ENCODE measurements at places on chromosomes 2 and 18.

DNA sequence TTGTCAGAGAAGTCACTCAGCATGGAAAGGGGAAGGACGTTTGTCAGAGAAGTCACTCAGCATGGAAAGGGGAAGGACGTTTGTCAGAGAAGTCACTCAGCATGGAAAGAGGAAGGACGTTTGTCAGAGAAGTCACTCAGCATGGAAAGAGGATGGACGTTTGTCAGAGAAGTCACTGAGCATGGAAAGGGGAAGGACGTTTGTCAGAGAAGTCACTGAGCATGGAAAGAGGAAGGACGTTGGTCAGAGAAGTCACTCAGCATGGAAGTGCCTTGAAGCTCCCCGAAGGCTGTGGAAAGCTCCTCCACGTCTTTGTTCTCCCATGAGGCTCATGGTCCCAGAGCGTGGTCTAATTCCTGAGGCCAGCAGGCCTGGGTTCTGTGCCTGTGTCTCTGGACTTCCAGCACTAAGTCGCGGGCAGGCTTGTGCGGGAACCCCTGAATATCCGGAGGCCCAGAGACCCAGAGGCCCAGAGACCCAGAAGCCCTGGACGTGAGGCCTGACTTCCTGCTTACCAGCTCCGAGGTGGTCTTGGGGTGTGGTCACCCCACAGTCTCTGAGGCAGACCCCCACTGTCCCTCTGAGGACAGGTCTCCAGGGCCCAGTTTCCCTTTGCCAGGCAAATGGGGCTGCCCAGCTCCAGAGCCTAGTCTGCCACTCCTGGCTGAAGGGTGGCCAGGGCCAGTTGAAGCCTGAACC is 70.4 kb upstream of the TWIST2 start:
- DNase-seq = peak; percentile 1

DNA sequence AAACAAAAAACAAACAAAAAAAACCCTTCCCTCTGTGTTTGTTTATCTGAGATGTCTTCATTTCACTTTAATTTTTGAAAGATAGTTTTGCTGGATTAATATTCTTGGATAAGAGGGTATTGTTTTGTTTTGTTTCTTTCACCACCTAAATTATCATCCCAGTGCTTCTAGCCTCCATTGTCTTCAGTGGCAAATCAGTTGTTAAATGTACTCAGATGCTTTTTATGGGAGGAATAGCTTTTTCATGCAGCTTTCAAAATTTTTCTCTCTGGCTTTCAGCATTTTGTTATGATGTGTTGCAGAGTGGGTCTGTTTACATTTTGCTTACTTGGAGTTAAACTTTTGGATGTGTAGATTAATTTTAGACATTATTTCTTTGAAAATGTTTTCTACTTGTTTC is 203.5 kb upstream of the DCC start:
- DNase-seq = no peak

DNA sequence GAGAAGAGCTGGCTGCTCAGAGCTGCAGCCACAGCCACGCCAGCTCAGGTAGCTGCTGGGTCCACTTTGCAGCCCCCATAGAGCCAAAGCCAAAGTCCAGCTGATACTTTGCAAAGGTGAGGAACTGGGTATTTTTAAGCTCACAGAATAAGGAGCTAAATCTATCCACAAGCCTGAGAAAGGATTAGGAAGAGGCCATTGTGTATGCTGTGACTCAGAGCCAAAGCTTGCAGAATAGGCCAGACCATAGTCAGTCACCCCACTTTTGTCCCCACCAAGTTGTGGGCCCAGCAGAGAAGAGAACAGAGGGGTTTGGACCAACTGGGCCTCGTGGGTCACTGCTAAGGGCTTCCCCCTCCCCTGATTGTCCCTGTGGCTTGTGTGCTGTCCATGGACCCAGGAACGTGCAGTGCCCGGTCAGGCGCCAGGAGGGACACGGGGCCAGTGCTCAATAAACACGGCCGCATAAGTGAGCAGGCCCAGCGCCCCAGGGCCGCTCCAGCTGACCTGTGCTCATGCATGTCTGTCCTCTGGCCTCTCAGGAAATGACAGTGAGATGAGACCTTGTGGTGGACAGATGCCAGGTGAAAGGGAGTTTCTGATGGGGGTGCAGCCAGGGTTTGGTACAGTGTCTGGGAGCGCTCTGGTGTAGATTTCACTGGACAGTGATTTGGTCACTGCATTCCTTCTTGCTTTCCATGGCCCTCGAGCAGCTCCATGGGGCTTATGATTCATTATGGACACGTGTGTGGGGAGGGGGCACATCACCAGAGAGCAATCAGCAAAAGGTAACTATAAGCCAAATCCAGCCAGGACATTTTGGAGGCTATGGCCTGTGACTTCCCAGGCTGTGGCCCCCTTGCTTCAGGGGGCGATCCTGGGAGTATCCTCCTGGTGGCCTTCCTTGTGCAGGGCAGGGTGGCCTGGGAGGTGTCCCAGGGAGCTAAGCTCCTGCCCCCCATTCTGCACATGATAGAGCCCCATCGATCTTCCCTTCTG is 31.3 kb downstream of the MAL start:
- DNase-seq = no peak

DNA sequence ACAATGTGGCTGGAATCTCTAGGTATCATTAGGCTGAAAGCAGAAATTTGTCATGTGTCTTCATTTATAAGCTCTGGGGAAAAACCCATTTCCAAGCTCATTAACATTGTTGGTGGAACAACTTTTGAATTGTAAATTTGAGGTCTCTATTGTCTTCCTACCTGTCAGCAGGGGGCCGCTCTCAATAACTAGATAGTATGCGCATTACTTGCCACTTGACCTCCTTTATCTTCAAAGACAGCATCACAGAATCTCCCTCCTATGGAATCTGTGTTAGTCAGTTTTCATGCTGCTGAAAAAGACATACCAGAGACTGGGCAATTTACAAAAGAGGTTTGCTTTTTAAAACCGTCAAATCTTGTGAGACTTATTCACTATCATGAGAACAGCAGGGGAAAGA is 223.1 kb downstream of the CALCRL start:
- DNase-seq = no peak

GRCh38 chr18:37476182-37476581 is 89.4 kb downstream of the CELF4 start:
- peak; percentile 14 for DNase-seq

GRCh38 chr18:58438958-58439300 is 190.0 kb downstream of the ALPK2 start:
- DNase-seq = no peak
